ENCODE measurements at places on chromosomes 2 and 18.
A peak's percentile ranks its signal among the peaks of the same experiment; 100 is the strongest.

GRCh38 chr2:128356127-128356526 is 37.5 kb upstream of the HS6ST1 start:
- H3K36me3 ChIP-seq, result no peaks in the 10 kb centered on the region
- no peak overlapping the region for H3K4me3 ChIP-seq
- H3K27ac ChIP-seq, result no peak overlapping the region
- H3K4me1 ChIP-seq, result no peaks in the 10 kb centered on the region

DNA sequence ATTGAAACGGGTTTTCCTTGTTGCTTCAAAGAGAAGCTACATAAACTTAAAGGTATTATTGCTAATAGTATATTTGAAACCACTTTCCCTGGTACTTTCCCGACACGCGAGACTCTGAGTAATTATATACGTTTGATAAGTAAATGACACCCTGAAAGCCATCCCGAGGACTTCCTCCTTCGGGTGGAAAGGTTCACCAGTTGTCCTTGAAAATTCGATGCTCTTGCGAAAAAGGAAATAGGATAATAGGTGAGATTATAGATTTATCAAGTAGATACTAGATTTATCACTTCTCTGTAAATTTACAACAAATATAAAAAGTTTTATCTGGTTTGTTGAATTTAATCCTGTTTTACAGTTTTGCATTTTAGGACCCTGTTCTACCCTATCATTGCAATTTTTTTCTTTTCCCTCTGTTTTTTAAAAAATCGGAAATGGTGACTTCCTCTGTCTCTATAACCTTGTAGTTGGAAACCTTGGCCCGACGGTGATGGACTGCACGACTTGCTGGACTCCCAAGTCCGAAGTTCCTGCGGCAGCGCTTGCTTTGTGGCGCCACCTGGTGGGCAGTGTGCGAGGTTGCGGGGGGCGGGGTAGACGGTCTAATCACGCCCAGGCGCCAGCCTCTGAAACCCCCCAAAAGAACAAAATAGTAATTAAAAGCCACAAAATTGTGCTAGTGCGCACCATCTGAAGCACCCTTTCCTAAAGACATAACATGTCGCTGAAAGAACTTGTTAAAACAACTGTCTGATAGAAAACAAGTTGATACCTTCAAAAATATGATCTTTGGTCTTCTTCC is 972 bp upstream of the DLX2 start:
- H3K4me1 ChIP-seq, result peaks cover 76% of the 10 kb centered on the region
- no peak overlapping the region for H3K27ac ChIP-seq
- DNase-seq, result peak; percentile 73
- H3K27me3 ChIP-seq, result peaks cover 100% of the 10 kb centered on the region
- no peaks in the 10 kb centered on the region for H3K36me3 ChIP-seq

DNA sequence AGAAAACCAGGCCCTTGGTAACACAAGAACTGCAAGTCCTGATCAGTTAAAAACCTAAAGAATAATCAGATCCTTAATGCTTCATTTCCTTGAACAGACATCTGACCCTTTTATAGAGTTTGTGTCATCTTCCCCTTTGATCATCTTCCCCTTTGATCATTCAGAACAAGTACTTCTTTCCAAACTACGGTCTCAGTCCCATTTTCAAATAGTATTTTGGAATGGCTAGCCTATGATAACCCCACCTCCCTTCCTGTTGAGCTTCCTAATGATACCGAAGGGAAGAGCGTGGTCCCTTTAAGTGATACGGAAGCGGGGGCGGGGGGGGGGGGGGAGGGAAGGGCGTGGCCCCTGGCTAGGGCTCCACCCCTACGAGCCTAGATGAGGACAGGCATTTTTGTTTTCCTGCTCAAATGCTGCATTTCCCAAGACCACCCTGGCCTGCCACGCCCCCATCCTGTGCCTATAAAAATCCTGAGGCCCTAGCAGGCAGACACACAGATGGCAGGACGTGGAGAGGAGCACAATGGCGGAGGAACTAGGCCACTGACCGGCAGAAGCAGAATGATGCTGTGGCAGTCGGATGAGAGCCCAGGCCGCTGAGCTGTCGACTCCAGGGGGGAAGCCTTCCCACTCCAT is 24.1 kb upstream of the CHRNA1 start:
- H3K4me1 ChIP-seq, result no peaks in the 10 kb centered on the region
- DNase-seq, result no peak
- H3K27me3 ChIP-seq, result no peaks in the 10 kb centered on the region

GRCh38 chr2:168246483-168247340 is 683 bp downstream of the STK39 start:
- H3K27ac ChIP-seq, result peak overlapping the region; percentile 82
- H3K36me3 ChIP-seq, result no peaks in the 10 kb centered on the region
- no peaks in the 10 kb centered on the region for H3K4me1 ChIP-seq
- H3K27me3 ChIP-seq, result no peaks in the 10 kb centered on the region
- DNase-seq, result peak; percentile 36
- H3K4me3 ChIP-seq, result peak overlapping the region; percentile 92

DNA sequence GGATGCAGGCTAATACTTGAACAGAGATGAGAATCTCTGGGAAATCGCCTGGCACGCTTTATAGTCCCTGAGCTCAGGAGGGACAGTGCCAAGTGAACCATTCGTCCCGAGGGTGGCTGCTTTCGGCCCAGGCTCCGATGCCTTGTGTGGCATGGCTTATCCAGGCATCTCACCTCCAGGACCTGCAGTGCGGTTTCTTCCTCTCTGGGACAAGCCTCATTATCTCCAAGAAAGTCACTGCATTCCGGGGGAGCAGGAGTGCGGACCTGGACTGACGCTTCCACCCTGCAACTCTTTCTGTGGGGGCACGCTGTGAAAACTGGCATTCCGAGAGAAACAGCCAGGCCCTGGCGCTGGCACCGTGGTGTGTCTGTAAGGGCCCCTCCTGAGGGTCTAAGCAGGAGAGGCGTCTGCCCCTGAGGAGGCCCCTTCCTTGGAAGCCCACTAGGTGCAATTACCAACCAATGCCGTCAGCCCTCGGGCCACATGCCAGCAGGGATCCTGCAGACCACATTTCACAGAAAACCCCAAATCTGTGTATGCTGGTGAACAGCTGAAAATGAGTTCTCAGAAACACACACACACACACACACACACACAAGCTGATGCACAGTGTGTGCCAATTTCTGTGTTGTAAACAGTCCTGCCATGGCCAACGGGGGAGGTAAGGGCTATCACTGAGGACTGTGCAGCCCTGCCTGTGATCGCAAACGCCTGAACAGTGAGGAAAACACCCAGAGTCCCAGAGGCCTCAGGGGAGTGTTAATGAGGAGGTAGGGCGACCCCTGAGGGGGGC is 351.9 kb upstream of the SALL3 start:
- H3K4me3 ChIP-seq, result no peak overlapping the region
- H3K36me3 ChIP-seq, result no peaks in the 10 kb centered on the region
- H3K4me1 ChIP-seq, result no peaks in the 10 kb centered on the region

DNA sequence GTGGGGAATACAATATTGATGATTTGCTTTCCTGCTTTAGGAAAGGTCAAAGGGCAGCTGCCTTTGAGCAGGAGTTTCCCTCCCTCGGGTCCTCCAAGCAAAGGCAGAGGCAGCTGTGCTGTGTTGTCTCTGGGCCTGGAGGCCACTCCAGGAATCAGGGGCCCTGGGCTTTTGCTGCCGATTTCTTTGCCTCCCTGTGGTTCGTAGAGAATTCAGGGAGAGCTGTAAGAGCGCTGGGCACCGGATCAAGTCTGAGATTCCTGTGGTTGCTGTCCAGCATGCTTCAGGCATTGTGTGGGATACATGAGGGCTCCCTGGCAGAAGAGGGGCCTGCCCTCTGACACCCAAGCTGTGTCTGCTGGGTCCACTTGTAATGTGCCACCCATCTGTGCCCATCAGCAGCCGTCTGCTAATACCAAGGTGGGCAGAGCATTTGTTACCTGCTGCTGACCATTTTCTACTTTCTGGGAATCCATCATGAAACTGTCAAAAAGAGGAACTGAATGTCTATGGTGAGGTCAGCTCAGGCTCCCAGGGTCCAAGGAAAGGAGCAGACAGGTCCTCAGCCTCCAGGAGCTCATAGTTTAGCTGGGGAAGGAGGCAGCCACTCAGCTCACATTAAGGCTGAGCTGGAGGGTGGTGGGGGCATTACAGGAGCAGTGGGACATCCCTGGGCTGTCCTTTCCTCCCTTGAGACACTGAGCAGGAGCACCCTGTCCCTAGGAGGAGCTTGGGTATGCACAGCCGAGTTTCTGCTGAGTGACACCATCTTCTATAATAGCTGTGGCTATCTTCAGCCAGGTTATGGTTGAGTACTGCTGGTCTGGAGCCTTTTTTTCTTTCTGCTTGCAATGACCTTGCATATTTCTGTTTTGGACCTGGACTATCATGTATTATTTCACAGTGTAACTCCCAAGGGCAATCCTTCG is 68.5 kb downstream of the CTIF start:
- DNase-seq, result no peak
- peak overlapping the region; percentile 18 for H3K27ac ChIP-seq
- H3K4me1 ChIP-seq, result no peaks in the 10 kb centered on the region
- H3K27me3 ChIP-seq, result no peaks in the 10 kb centered on the region
- H3K36me3 ChIP-seq, result no peaks in the 10 kb centered on the region

DNA sequence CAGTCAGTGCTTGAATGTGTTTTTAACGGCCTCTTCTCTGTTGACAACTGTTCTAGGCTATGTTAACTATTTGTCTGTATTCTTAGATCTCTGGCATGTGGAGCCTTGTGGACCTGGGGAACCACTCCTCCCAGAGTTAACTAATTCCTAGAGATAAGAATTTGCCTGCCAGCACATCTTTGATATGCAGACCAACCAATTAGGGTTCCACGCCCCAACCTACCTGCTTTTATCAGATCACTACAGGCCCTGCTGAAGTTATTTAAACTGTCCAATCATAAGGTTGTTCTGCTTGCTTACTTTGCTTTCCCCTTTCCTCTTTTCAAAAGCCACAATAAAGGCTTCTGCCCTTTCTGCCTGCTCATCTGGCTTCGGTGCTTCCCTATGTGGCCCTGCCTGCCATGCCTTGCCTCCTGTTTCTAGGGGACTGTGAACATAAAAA is 8.5 kb upstream of the CYBRD1 start:
- H3K27ac ChIP-seq, result no peak overlapping the region
- DNase-seq, result no peak
- H3K4me1 ChIP-seq, result no peaks in the 10 kb centered on the region

GRCh38 chr2:30412047-30412683 is 34.9 kb upstream of the LCLAT1 start:
- no peaks in the 10 kb centered on the region for H3K27me3 ChIP-seq
- no peak for DNase-seq

GRCh38 chr2:126946318-126947102 is 47.8 kb downstream of the TEX51 start:
- no peaks in the 10 kb centered on the region for H3K27me3 ChIP-seq
- no peak overlapping the region for H3K4me3 ChIP-seq
- DNase-seq, result no peak
- no peak overlapping the region for H3K27ac ChIP-seq
